ENCODE measurements at places on chromosomes 11 and 22. TPM values are rescaled to one million over a fixed set of nuclear protein-coding genes. Genes with fewer than 3 reads are reported as not detected.

LDLRAD3 gene
- 0.08 TPM for total RNA-seq

PNPLA5 gene
- total RNA-seq: not detected

GRIA4 gene
- not detected for total RNA-seq

CCDC87 gene
- 0.11 TPM for total RNA-seq

TMEM45B gene
- total RNA-seq: 40.8 TPM

HEPN1 gene
- not detected for total RNA-seq

GLYATL2 gene
- not detected for total RNA-seq

CYP2D6 gene
- total RNA-seq: 11.2 TPM

WNT11 gene
- total RNA-seq: not detected

MYBPC3 gene
- total RNA-seq: 0.86 TPM

FXYD6 gene
- not detected for total RNA-seq

OPCML gene
- total RNA-seq: not detected

PVALB gene
- not detected for total RNA-seq

PLCB3 gene
- total RNA-seq: 8.1 TPM

NFAM1 gene
- total RNA-seq: 4.0 TPM

MUC6 gene
- not detected for total RNA-seq

ATM gene
- 440 TPM for total RNA-seq

CCDC116 gene
- total RNA-seq: 0.22 TPM

CHADL gene
- total RNA-seq: 0.31 TPM

HSPB2 gene
- total RNA-seq: not detected
